ENCODE measurements at places on chromosomes 7 and 10.

- no peak for DNase-seq
These were observed 474.2 kb downstream of the ADRA2A start for GRCh38 chr10:111551001-111551400.

DNA sequence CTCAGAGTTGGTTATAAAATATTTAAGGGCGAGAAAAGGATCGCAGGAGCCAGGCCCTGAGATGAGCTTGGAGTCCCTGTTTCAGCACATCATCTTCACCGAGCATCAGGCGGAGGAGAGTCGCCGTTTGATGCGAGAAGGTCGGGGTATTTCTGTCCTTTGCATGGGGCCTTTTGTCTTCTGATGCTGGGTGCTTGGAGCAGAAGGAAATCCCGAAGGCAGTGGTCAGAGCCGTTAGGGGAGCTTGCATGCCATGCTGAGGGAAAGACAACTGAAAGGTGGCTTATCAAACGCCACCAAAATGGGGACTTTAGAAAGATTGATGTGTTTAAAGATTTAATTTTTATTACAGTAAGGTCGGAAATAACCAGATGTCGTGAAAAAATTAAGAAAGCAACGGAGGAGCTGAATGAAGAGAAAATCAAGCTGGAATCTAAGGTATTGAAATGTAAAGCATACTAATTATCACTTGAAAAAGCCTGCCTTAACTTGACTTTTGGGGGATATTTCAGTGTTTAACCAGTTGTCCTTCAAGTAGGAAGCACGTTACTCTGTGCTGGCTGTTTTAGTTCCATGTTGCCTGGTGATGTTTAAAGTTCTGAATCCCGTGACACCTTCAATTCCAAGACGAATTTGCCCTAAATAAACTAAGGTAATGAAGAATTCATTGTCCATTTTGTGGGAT lies 845 bp downstream of the CCDC172 start:
- no peak for DNase-seq

- no peak for DNase-seq
These were observed 29.9 kb upstream of the ZMIZ1 start for GRCh38 chr10:79038841-79039201.

GRCh38 chr10:59741583-59741982 lies 11.7 kb downstream of the MRLN start:
- no peak for DNase-seq

GRCh38 chr7:33721895-33722294 lies 183.4 kb upstream of the BMPER start:
- DNase-seq = no peak

DNA sequence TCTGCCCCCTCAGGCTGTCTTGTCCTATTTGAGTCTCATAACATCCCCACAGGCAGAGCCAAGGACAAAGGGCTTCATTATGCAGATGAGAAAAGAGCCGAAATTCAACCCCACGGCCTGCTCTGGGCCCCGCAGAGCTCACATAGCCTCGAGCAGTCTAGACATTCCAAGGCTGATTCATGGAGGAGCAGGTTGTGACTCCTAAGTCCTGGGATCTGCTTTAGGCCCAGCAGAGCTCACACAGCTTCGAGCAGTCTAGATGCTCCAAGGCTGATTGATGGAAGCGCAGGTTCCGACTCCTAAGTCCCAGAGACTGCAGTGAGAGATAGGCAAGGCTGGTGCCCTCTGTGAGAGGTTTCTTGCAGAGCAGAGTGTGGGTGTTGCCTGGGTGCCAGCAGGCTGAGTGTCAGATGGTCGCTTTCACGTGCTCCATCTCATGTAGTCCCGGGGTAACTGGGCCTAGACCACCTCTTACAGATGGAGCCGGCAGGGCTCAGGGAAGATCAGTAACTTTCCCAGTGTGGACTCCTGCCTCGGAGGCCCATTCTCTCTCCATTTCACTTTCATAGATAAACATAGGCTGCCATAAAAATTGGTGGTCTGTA lies 436.1 kb upstream of the FOXK1 start:
- DNase-seq = no peak

GRCh38 chr7:93964813-93965212 lies 39.3 kb downstream of the BET1 start:
- no peak for DNase-seq

DNA sequence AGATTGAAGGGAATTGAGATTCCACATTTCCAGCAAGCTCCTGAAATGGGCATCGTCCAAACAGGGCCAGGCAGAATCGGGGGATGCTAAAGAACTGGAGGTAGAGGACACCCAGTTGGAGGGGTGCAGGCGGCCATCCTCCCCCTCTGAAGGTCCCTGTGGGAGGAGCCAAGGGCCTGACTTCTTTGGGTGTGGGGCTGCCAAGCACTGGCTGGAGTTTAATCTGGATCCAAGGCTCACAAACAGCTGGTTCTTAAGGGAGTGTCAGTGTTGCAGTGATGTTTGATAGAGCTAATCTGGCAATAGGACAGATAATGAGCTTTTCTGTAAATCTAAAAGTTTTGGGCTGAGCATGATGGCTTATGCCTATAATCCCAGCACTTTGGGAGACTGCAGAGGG lies 20.8 kb downstream of the TSPAN14 start:
- DNase-seq = no peak

DNA sequence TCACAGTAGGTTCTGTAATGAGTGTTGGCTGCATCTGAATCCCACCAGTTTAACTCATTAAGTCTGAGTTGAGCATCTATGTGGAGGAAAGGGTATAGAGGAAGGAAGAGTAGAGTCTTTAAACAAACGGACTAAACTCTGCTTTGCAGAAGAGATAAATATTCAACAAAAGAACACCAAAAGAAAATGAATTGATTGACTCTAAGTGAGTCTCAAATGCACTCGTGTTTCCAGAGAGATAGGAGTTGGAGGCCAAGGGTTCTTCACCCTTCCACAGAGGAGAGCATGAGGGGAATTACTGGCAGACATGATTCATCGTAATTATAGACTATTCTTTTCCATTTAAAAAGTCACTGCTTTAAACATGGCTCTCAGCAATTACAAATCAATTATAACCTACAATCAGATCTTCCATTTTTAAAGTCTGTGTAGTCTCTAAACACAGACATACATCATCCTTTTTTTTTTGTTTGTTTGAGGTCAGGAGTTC lies 56.3 kb downstream of the PLPP4 start:
- no peak for DNase-seq

GRCh38 chr10:129241461-129241860 lies 225.6 kb upstream of the MGMT start:
- no peak for DNase-seq

GRCh38 chr10:101139421-101139911 lies 8.4 kb downstream of the TLX1 start:
- no peak for DNase-seq

GRCh38 chr10:43930243-43930642 lies 281.6 kb upstream of the ZNF32 start:
- no peak for DNase-seq

DNA sequence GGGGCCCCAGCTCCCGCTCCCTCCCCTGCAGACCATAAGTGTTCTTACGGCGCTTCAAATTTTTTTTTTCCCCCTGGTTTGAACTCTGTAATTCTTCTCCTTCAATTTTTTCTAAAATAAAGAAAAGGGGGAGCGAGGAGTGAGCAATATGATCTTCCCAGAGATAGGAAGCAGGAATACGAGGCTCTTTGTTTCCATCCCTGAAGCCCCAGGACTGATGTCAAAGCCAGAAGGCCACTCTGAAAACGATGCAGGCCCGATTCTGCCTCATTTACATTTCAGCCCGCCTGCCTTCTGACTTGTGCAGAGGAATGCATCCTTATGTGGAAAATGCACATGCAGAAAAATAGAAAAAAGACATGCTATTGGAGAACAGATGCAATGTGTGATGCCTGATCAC lies 401.5 kb upstream of the MKI67 start:
- DNase-seq = no peak

DNA sequence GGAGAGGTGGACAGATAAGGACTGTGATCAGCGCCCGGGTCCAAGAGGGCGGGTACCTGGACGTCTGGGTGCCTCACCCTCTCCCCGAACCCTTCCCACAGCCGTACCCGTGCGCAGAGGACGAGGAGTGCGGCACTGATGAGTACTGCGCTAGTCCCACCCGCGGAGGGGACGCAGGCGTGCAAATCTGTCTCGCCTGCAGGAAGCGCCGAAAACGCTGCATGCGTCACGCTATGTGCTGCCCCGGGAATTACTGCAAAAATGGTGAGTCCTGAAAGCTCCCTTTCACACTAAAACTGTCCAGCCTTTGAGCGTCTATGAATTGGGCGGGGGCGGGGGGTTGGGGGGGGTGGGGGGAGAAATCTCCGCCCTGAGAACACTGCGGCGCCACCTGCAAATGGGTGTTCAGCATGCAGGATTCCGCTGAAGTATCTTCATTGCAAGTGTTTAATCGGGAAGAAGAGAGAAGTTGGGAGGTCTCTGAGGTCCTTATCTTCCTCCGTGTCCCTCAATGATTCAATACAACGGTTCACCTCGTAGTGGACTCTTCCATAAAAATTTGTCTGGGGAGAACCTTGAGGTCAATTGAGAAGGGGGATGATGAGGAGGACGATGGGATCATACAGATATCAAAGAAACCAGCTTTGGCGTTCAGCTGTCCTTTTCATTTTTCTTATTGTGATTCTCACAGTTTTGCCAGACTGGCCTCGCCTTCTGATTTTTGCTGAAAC lies 906 bp downstream of the DKK1 start:
- no peak for DNase-seq

DNA sequence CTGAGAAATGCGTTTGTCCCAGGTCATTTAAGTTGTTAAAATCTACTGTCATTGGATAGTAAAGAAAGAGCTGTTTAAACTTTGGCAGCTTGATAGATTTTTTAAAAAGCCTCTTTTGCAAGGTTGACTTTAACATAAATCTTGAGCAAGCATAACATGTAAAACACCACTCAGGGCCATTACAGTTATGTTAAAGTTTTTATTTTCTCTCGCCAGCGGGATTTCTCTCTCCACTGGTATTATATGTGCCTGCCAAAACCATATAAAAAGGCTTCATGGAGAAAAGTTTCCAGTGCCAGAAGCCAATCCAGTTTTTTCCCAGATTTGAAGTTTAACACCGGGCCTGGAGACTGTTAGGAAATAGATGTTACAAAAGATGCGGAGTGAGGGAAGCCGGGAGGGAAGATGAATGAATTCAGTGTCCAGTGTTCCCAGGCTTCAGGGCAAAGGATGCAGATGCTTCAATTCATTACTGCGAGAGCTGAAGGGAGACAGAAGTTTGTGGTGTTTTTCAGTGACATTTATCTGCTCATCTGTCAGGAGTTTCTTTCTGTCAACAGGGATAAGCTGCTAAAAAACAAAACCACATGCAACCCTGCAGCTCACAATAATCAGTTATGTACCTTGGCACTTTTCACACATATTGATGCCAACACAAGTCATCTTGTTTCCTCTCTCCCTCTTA lies 155.5 kb downstream of the SPAG6 start:
- no peak for DNase-seq

DNA sequence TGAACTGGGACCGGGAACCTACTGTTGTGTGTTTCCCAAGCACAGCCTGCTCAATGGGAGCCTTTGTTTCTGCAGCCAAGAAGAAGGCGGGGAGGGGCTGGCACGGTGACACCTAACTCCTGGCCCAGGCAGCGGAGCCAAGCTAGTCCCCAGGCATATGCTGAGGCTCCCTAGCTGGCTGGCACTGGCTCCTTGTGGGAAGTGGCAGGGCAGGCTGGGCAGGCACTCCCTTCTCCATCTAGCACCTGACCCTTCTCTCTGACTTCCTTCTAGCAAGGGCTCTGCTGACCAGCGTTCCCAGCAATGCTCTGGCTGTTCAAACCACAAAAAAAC lies 325.0 kb downstream of the PLXNA4 start:
- no peak for DNase-seq

DNA sequence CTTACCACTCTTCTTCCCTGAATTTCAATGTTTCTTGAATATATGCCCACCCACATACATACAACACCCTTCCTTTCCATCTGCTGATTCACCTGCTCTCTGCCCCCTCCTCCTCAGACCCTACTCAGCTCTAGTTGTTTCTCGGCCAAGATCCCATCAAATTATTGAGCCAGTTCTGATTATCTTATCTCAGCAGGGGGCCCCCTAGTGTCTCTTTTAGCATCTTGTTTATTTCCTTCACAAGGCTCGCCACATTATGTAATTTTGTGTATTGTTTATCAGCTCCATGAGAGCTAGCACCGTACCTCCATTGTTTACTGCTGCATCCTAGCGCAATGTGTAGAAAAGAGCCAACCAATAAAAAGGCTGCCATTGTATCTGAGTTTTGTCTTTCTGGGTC lies 71.9 kb downstream of the FAM13C start:
- peak; percentile 4 for DNase-seq

GRCh38 chr7:105257338-105257737 lies 131.4 kb downstream of the SRPK2 start:
- DNase-seq = peak; percentile 3

DNA sequence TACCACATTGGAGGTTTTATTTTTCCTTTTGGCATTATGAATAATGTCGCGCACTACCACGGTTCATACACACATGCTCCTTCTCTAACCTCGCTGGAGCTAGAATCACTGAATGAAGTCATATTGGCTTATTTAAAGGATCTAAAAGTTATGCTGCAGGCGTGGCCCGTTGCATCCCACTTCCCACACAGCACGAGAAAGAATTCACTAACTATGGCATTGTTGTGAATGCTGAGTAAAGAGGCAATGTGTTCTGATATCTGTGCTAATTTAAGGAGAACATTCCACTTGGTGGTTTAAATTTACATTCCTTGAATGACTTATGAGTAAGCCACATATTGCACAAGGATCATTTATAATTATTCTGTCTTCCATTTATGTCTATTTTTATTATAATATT lies 20.7 kb downstream of the TCERG1L start:
- DNase-seq = no peak

DNA sequence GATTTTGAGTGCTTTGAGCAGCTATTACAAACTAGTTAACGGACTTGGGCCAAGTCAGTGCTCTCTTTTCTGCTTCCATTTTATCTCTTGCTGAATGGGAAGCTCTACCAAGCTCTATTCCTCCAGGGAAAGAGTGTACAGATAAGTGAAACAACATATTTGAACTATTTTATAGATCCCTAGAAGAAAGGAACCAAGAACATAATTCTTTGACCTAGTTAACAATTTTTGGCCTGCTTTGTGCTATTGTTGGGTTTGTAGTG lies 244.8 kb downstream of the PRKG1 start:
- no peak for DNase-seq

- DNase-seq = no peak
These were observed 36.3 kb upstream of the GOT1 start for GRCh38 chr10:99466632-99467223.

DNA sequence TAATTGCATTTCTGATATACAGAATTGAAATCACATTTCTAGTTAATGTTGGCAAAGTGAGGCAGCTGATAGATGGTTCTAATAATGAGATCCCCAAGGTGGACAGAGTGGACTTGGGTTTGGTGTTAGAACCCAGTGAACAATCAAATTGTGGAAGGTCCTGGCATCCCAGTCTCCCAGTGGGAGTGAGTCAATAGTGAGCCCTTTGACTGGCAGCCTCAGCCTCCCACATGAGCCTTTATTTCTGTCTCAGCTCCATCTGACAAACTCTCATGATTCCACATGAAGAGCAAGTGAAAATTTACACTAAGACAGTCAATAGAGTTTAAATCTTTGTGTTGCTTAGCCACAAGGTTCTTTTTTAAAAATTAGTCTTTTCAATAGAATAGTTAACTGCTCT lies 56.7 kb upstream of the MYO3A start:
- no peak for DNase-seq
